Fibroblast of the conjunctiva (primary cell): ENCODE measurements at places on chromosomes 11 and 22.

DNA sequence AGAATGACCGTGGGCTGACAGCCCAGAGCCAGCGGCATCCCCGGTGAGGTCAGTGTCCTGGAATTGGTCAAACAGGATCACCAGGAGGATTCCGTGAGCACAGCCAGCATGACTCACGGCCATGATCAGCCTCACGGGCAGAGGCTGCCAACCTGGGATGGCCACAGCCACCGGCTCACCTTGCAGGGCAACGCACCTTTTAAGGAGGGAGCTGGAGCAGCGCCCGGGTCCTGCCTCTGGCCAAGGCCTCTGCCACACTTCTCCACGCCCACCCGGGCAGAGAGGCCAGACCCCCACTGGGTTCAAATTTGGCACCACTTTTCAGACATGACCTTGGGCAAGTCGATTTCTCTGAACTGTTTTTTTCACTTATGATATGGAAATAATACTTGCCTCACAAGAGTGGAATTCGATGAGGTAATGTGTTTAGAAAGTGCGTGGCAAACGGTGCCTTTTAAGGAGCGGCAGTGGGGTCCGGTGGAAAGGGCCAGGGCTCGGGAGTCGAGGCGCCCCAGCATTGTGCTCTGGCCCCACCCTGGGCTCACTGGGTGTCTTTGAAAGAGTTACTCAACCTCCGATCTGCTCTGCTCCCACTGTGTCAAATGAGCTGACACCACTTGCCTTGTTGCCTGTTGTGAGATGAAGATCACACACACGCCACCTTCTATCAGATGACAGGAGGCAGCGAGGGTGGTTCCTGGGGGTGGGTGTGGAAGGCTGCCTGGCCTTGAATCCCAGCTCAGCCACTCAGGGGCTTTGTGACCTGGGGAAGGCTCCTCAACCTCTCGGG is 16.0 kb downstream of the TXN2 start:
- DNase-seq: peak; percentile 65

DNA sequence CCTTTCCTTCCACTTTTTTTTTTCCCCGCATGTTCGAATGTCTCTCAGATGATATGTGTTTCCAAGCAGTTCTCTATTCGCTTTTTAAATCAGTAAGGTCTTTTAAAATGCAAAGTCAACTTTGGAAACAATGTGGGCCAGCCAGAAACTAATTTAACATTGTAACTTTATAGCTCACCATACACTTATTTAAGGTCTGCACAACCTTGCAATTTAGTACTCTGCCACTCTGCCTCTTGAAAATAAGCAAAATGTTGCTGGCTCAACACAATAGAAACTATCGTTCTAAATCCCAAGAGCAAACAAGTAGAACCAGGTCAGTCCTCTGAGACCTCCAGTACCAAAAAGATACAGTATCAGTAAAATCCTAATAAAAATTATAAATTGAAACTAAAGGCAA is 109.0 kb downstream of the SIK3 start:
- DNase-seq: no peak

DNA sequence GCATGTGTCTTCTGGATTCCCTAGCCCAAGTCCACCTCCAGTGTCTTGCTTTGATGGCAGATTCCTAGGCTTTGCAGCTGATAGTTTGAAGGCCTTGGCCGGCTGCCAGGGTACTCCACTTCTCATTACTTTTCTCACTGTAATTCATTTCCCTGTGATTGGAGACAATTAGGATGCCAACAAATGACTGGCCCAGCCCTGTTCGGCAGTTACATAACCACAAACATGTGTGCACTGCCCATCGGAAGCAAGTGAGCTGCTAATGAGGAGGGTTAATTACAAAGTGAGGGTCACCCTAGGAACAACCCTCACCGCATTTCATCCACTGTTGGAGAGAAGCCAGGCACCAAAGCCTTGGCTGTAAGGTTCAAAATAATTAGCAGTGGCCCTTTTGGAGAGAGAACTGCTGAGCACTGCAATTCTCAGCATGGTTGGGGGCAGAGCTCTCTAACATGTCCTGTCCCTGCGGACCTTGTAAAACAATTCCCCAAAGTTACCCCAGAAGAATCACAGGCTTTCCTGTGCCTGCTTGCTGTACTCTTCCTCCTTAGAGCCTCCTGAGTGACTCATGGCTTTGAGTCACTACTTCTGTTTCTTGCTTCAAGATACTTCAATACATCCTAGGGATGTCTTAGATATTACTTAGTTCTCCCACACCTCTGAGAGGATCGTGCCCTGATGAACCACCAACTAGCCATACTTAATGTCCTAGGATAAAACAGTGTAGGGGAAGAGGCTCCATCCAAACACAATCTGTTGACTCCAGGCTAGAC is 109.7 kb upstream of the GALNT18 start:
- DNase-seq: no peak

GRCh38 chr11:134862105-134862502 is 450.1 kb upstream of the B3GAT1 start:
- DNase-seq: no peak

- DNase-seq: peak; percentile 29
Measured at GRCh38 chr11:32213223-32213622, 122.3 kb downstream of the RCN1 start.

GRCh38 chr22:37636186-37636948 is 3.1 kb upstream of the SH3BP1 start:
- DNase-seq: peak; percentile 22

DNA sequence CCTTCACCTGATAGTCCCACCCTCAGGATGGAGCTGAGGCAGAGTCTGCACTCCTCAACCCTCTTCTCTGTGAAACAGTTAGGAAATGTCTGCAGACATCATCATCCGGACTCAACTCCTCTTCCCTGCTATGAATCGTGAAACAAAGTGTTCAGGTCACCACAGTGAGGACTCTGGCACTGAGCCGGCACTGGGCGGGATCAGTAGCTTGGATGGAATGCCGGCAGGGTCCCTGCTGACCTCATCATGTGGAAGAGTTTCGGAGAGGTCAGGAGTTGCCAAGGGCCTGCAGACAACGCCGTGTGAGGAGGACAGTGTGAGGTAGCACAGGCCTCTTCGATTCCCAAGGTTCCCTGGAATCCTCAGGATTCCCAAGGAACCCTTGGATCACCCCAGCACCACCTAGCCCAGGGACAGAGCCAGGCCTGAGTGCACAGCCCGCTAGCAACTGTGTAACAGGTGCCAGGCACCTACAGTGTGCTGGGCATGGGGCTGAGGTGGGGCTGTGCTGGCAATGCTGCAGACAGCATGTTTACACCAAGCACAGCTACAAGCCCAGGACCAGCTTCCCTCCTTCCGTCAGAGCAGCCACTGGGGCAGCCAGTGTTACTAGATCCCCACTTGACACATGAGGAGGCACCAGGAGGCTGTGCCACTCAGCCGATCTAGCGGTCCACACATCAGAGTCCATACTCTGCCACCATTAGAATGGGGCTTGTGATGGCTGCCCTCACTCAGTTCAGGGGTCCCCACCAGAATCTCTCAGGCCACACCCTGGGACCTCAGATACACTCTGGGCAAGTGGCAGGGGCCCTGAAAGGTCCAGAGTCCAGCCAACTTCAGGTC is 693 bp upstream of the LINC01488 start:
- DNase-seq: no peak
